ENCODE measurements at places on chromosomes 11 and 22.

GRCh38 chr11:67627441-67627811 is 2.3 kb downstream of the NUDT8 start:
- no peak for DNase-seq

- DNase-seq = peak; percentile 40
Measured at GRCh38 chr11:48064306-48064705, 83.9 kb downstream of the PTPRJ start.

- no peak for DNase-seq
Measured at GRCh38 chr11:102252339-102252891, 64.9 kb upstream of the BIRC3 start.

DNA sequence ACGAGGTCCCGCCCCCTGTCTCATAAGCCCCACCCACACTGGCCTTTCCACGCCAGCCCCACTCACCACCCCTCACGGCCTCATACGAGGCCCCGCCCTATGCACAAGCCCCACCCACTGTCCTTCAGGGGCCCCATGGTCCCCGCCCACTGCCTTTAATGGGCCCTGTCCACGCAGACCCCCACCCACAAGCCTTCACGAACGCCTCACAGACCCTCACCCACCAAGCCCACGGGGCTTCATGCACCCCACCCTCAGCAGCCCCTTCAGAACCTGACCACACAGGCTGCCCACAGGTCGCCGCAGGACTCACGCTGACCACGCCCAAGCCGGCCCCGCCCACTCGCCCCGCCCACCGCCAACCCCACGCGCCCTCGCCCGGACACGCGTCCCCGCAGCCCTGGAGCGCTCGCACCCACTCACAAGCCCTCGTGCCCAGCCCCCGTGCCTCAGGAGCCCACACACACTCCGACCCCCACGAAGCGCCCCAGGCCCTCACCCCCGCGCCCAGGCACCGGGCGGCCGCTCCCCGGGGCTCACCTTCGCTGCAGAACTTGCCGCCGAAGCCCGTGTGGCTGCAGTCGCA is 10.5 kb downstream of the NRXN2 start:
- DNase-seq = no peak

DNA sequence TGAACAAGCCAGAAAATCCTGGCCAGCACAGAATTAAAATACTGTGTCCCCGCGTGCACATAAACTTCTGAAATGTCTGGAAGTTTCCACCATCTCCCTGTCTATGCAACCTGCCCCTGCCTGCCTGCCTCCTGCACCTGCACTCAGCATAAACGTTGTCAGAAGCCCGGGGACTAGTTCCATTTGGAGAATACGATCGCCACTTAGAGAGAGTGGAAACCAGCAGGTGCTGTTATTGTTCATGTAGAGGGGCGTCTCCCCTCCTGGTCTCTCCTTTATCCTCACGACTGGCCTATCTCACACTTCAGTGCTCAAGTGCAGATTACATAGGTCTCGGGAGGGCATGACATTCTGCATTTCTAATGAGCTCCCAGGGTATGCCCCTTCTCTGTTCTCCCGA is 35.6 kb downstream of the MPPED1 start:
- DNase-seq = no peak

GRCh38 chr11:69534166-69534530 is 52.7 kb downstream of the LINC01488 start:
- no peak for DNase-seq

DNA sequence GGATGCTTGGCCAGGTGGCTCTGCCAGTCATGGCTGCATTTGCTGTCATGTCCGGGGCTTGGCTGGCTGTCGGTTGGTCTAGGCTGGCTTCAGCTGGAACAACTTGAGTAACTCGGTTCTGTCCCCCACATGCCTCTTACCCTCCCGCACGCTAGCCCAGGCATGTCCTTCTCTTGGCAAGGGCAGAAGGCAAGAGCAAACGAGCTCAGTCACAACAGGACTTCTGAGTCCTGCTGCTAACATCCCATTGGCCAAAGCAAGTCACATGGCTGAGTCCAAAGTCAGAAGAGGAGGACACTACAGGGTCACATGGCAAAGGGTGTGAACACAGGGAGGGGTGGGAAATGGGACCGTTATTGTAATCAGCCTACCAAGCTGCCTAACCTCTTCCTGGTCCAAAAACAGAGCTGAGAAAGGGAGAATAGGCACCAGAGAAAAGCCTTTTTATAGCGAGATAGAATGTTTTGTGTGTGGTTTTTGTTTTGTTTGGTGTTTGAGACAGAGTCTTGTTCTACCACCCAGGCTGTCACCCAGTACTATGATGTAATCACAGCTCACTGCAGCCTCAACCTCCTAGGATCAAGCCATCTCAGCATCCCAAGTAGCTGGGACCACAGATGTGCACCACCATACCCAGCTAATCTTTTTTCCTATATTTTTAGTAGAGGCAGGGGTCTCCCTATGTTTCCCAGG is 81.9 kb downstream of the MN1 start:
- no peak for DNase-seq

GRCh38 chr22:17999851-18000250 is 24.5 kb downstream of the MICAL3 start:
- DNase-seq = no peak

DNA sequence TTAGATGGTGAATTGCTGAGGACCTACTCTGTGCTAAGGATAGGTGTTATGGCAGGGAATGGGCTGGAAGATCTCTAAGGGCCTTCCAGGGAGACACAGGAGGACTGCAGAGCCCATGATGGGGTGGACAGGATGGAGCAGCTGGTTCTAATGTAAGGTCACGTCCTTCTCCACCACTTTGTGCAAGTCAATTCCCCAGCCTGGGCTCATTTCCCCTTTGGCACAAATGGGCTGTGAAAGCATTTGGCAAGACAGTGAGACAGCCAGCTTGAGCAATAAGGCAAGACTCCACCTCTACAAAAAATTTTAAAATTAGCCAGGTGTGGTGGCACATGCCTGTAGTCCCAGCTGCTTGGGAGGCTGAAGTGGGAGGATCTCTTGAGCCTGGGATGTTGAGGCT is 81.4 kb upstream of the THY1 start:
- no peak for DNase-seq

GRCh38 chr11:110734790-110735189 is 22.6 kb upstream of the ARHGAP20 start:
- no peak for DNase-seq

DNA sequence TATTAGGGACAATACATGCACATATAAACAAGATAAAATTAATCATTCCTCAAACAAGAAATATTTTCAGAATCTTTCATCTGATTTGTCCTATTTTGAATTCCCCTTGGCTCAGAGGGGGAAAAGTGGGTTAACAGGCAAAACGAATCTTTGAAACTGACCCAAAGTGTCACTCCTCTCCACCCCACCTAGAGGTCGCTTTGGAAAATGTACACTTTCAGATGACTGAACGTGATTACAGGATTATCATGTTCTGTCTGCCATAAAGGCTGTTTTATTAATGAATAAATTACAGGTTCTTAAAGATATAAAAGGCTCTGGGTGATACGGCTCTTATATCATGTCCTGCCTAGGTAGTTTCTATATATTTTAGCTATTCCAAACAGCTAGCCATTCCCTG is 1735.0 kb downstream of the LRRC4C start:
- DNase-seq = no peak

DNA sequence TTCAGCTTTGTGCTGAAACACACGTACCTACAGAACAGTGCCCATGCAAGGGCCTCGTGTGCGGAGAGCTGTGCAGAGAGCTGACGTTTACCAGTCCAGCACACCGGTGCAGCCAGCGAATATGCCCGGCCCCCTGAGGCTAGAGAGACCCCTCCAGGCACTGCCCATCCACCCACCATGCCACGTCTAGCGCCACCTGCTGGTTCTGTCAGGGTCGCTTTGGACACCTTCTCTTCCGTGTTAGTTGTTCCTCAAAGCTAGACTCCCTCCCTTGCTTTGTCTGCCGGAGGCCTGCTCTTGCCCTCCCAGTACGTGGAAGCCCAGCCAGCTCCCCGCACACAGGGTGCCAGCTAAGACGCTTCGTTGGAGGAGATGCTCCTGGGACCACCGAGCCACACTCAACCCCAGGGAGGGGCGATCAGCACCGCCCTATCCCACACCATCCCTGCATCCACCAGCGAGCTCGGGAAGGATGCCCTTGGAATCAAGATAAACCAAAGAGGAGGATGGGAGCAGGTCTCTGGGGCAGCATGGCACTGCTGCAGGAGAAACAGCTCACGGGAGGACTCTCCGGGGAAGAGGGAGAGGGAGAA is 43.4 kb downstream of the CPT1A start:
- DNase-seq = peak; percentile 57

DNA sequence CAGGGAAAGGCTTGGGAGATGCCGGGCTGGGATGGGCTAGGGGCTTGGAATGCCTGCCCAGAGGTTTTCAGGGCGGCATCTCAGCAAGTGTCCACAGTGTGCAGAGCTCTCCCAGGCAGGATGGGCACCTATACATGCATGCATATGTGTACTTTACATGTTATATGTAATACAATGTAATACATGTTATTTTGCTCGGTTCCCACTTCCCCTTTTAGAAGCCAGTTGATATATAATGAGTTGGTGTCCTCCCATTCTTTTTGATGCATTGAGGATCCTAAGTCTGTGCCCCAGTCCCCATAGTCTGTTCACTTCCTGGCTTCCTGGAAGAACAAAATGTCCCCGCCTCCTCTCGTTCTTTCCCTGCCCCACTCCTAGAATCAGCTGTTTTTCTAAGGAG is 20.1 kb upstream of the EIF3D start:
- no peak for DNase-seq

DNA sequence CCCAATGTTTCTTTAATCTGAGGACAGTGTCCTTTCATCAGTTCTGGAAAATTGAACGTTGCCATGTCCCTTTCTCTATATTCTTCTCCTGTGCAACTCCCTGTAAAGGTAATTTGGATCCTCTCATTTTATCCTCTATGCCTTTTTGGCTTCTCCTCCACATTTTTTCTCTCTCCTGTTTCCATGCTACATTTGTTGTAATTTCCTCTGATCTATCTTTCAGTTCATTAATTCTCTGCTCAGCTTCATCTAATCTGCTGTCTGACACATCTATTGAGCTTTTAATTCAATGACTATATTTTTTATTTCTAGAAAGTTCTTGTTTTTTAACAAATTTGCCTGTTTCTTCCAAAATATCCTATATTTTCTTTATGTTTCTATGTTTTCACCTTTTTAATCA is 59.3 kb downstream of the RPUSD4 start:
- no peak for DNase-seq

GRCh38 chr22:33850724-33851123 is 69.6 kb downstream of the LARGE1 start:
- DNase-seq = no peak

- DNase-seq = peak; percentile 94
Measured at GRCh38 chr11:63917692-63918506, 935 bp upstream of the RCOR2 start.

DNA sequence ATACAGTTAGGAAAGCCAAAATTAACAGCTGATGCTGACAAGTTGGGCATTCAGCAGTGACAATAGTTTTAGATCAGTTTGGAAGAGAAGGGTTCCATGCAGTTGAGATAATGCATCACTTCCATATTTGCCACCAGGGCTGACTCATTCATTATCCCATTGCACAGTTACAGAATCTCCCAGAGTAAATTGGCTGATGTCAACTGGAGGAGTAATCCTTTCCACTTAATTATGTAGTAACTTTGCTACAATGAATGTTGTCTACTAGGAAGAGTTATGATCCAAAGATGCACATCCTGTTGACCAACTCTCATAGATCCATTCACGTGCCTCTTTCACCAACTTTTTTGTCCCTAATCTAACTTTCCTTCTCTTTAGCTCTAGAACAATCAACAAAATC is 123.3 kb upstream of the LUZP2 start:
- no peak for DNase-seq

DNA sequence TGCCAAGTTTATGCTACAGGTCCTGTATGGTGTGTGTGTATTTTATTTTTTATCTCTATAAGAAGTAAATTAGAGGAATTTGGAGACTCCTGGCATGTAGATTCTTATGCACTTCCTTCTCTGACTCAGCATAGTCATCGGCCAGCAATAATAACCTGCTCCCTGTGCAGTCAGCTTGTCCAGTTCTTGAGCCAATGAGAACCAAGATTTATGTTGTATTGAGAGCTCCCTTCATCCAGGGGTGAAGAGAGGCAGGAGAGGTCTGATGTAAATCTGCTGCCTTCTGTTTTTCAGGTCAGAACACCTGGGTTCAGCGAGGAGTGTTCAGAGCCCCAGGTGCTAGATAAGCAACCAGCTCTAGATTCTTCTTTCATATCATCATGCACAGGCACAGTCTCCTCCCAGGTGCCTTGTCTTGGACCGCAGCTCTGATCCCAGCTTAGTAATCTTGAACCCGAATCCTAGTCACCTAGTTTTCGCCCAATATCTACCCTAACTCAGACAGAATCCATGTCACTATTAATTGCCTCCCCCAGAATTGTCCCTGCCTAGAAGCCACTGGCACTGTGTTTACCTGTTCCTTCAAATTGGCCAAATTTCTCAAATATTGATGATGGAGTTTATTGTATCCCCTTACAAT is 328.2 kb upstream of the NCAM1 start:
- no peak for DNase-seq

DNA sequence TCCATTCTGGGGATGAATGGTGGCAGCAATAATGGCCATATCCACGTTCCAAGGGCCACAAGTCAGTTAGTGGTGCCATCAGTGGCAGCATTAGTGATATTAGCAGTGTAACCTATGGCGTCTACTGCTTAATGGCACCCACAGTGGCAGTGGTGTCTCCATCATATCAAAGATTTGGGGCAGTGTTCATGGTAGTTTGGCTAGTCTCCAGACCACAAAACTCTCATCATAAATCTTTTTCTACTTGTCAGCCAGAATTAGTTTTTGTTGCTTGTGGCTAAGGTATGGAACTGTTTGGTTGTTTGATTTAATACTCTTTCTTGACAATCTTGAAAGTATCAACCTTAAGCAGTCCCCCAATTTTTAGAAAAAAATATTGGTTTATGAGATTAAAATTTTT is 45.1 kb upstream of the DEUP1 start:
- no peak for DNase-seq

DNA sequence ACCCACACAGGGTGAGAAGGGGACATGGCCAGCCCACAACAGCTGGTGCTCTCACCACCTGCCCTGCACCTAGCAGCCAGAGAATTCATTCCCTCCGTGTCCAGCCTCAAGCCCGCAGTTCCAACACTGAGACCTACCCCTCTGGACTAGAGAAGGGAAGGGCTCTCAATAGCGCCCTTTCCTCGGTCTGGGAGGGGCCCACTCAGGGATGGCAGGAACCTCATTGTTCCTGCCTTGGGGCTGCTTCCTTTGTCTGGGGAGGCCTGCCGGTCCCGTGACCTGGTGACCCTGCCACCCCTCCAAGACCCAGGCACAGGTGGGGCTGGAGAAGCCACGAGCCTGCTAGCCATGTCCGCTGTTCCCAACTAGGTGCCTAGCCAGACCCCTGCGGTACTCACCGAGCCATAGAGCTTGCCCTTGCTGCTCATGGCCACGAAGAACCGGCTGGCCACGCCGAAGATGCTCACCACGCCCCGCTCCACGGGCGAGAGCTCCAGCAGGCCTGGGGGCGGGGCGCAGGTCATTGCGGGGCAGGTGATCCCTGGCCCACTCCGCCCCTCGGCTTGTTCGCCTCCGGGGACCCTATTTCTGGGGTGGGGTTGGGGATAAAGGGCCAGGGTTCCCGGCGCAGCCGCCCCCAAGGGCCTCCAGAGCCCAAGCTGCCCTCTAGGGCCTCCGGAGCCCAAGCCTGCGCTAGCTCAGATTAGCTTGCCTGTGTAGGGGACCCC is 1.4 kb downstream of the FGF4 start:
- DNase-seq = no peak

- no peak for DNase-seq
Measured at GRCh38 chr11:69199583-69200315, 44.0 kb downstream of the SMIM38 start.
